GM04504 (cell line): ENCODE measurements at places on chromosomes 2 and 18.

DNA sequence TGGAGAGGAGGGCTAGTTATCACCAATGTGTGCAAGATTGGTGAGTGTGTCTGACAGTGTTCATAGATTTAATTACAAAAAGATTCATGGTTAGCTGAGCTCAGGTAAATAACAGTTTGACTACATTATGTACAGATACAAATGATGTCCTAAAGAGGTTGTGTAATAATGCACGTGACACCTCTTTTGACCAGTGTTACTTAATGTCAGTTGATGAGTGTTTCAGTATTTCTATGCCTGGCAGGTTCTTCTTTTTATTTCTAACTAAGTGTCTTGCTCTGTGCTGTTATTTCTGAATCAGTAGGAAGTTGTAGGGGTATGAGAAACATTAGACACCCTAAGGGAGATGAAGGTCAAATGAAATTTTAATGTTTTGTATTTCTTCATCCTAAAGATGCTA is 7.9 kb upstream of the INHBB start:
- no peak for DNase-seq

GRCh38 chr2:222100704-222101699 is 197.8 kb downstream of the PAX3 start:
- no peak for DNase-seq

DNA sequence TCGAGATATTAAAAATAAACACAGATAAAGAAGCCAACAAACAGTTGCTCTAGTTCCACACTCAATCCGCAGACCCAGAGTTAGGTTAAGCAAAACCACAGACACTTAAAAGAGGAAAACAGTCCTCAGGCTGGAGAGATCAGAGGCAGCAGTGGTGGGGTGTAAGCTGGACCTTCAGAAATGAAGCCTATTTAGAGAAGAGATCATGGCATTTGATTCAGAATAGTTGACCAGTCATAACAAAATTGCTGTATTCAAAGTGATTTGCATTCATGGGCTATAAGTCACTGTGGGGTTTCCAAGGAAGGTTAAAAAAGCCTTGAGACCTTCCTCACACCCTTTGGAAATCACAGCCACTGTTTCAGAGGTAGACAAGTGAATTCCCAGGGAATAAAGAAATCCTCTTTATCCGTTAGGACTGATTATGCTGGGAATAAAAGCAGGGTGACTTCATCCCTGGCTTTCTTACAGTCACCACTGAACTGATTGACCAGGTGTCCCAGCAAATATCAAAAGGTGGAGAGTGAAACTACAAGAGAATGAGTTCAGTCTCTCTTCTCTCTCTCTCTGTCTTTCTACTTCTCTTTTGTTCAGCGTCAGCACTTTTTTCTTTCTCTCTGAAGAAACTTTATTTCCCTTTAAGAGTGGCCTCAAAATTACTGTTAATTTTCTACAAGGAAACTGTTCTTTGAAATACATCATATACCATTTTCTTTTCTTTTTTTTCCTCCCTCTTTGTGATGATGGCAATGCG is 171.8 kb upstream of the PIK3C3 start:
- no peak for DNase-seq

- DNase-seq, result peak; percentile 10
These were observed 80.0 kb upstream of the ERBB4 start for GRCh38 chr2:212618636-212619035.

GRCh38 chr2:12389344-12390045 is 327.2 kb upstream of the TRIB2 start:
- DNase-seq, result peak; percentile 8
